ENCODE measurements at places on chromosomes 11 and 22.

- no peak for DNase-seq
Observed at GRCh38 chr22:31440681-31441080, 41.3 kb downstream of the DRG1 start.

DNA sequence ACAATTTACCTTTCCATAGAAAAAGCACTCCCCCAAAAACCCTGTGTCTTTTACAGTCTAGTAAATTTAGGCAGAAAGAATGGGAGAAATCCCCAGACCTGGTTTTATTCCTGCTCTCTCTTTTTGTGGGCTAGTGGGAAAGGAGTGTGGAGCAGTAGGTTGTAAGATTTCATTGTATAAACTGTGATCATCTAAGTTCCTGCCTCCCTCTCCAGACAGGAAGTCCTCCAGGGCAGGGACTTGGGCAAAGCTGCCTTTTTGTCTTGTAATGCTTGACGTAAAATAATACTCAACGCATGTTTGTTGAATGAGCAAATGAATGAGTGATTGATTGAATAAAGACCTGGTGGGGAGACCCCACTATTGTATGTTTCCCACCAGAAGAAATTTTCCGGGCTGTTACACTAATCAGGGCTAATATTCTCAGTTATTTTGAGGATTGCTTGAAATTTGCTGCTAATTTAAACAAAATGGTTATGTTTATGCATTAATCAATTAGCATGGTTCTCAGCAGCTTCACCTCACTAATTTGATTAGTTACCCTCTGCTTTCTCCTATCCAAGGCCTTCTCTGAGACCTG lies 36.3 kb downstream of the CSNK2A3 start:
- DNase-seq: no peak

- no peak for DNase-seq
Observed at GRCh38 chr11:132959693-132960092, 572.6 kb downstream of the OPCML start.

- DNase-seq: no peak
Observed at GRCh38 chr11:2538951-2539350, 94.1 kb downstream of the KCNQ1 start.

DNA sequence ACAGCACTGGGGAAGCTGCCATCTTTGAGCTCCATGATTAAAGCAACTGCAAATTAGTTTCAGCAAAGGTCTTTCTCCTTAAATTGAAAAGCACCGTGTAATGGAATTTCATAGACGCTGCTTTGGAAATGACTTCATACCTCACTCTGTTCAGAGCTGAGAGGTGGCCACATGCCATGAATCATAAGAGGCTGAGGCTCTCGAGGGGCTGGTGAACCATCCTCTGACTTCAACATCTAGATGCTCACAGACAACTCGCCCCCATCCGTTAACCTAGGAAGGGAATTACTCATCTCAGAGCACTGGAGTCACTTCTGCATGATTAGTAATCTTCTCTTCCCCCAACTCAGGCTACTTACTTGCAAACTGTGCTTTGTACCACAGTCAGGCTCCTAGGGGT lies 122.3 kb downstream of the RCN1 start:
- DNase-seq: peak; percentile 80

DNA sequence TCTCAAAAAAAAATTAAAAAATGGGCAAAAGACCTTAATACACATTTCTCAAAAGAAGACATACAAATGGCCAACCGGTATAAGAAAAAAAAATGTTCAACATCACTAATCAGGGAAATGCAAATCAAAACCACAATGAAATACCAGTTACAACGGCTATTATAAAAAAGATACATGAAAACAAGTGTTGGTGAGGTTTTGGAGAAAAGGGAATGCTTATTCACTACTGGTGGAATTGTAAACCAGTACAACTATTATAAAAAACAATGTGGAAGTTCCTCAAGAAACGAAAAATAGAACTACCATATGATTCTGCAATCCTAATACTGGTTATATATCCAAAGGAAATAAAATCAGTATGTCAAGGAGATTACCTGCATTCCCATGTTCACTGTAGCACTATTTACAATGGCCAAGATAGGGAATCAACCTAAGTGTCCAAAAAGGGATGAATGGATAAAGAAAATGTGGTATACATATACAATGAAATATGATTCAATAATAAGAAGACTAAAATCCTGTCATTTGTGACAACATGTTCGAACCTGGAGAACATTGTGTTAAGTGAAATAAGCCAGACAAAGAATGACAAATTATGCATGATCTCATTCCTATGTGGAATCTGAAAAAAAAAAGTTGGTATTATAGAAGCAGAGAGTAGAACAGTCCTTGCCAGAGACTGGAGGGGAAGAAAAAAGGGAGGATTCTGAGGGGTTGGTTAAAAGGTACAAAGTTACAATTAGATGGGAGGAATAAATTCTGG lies 256.9 kb upstream of the PITPNB start:
- no peak for DNase-seq

- peak; percentile 31 for DNase-seq
Observed at GRCh38 chr11:57214494-57214893, 22.6 kb downstream of the APLNR start.

DNA sequence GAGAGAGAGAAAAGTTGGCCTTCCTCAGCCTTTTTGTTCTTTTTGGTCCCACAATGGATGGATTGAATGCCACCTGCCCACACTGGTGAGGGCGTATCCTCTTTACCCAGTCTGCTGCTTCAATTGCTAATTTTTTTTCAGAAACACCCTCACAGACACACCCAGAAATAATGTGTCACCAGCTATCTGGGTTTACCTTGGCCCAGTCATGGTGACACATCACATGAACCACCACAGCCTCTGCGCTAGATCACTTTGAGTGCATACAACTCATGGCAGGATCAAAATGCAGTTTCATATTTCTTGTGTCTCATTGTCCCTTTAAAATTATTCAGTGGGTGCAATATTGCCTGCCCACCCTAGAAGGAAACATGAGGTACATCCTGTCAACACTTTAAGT lies 63.3 kb downstream of the ADAMTS15 start:
- DNase-seq: no peak

DNA sequence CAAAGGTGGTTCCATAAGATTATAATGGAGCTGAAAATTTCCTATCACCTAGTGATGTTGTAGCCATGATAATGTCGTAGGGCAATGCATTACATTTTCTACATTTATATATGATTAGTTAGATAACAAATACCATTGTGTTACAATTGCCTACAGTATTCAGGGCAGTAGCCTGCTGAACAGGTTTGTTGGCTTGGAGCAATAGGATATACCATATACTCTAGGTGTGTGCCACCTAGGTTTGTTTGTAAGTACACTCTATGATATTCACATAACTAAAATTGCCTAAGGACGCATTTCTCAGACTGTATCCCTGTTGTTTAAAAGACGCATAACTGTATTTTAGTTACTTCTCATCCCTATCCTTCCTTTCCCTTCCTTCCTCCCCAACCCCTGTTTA lies 13.6 kb downstream of the PLEKHB1 start:
- DNase-seq: no peak

GRCh38 chr22:46148336-46148735 lies 2.0 kb upstream of the PPARA start:
- DNase-seq: no peak

GRCh38 chr11:69245491-69246345 lies 48.2 kb upstream of the MYEOV start:
- DNase-seq: no peak

- DNase-seq: no peak
Observed at GRCh38 chr22:22341736-22342135, 97.2 kb downstream of the VPREB1 start.

DNA sequence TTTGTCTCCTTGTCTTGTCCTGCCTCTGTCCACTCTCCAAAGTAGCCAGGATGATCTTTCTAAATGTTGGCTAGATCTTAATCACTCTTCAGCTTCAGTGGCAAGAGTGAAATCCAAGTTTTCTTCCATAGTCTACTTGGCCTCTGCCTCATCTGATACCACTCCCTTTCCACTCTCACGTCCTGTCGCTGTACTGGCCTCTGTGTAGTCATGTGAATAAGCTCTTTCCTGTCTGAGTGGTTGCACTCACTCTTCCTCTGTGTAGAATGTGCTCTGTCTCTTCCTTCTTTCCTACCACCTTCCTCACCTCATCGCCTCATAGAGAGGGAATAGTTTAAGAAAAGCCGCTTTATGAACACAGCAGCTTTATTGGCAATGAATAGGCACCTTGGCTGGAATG lies 86.5 kb downstream of the WNT11 start:
- no peak for DNase-seq

GRCh38 chr22:20241579-20242392 lies 26.3 kb downstream of the RTN4R start:
- DNase-seq: no peak

DNA sequence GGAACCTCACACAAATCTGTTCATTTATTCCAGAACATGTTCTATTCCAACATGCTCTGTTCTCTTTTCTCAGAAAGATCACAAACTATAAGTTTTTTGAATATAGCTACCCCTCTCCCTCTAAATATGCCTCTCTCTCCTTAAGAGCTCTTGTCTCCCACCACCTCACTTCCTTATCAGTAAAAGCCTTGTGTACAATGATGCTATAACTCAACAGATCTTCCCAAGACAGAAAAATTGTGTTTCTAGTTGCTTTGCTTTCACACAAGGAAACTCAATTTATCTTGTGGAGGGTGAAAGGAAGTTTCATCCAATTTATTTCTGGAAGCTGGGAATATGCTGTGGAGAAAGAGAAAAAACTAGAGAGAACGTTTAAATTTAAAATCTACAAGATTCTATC lies 64.4 kb downstream of the FAM76B start:
- DNase-seq: no peak

GRCh38 chr11:62393061-62393611 lies 25.7 kb upstream of the SCGB1A1 start:
- DNase-seq: no peak

- DNase-seq: no peak
Observed at GRCh38 chr11:44876194-44876723, 74.4 kb downstream of the TP53I11 start.

- DNase-seq: peak; percentile 17
Observed at GRCh38 chr11:10450462-10451425, 4.3 kb upstream of the AMPD3 start.

DNA sequence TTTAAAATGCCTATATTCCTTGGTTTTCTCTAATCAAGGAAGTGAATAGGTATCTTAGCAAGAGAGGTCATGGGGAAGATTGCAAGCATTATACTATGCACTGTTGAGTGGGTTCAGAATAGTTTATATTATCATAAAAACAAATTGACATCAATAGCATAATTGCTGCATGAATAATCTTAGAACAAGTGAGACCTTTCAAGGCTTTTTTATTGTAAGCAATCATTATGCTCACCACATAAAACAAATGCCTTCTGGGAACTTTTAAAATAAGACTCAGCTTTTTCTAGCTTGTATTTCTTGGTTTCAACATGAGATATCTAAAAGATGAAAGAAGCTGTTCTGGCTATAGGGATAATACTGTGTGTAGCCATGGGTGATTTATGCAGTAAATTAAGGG lies 135.6 kb upstream of the ZC3H12C start:
- no peak for DNase-seq

GRCh38 chr11:88179141-88179540 lies 3.9 kb upstream of the RAB38 start:
- peak; percentile 94 for DNase-seq

GRCh38 chr11:73271936-73272679 lies at the start of gene P2RY6:
Gene P2RY6 (plus strand): TSS chr11:73272338. CDS start chr11:73296519, 24,181 bp downstream.
- no peak for DNase-seq

- peak; percentile 56 for DNase-seq
Observed at GRCh38 chr22:32265882-32266767, 11.0 kb upstream of the SLC5A4 start.

DNA sequence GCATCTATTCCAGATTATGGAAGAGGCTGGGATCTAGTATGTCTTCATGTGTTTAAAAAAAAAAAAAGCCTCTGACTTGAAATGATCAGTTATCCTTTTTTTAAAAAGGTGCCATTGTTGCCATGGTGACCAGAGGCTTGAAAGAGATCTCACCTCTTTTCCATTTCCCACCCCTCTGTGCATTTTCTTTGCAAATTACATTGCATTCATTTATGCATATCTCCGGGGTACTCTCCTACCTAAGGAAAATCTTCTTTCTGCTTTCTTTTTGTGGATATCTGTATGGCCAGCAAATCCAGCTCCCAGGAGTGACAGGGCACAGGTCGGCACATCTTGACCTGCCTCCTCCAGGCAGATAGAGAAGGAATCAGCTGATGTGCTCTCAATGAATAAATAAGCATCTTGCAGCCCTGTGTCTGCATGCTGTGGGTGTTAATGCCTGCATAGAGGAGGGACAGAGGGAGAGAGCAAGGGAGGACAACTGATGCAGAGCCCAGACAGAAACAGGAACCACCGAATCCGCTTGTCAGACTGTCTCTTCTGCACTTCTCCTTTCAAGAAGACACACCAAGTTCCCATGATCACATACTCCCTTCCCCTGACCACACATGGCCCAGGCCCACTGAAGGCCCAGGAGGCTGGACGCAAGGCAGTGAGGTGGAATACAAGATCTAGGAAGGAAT lies 50.9 kb downstream of the CWC15 start:
- no peak for DNase-seq

DNA sequence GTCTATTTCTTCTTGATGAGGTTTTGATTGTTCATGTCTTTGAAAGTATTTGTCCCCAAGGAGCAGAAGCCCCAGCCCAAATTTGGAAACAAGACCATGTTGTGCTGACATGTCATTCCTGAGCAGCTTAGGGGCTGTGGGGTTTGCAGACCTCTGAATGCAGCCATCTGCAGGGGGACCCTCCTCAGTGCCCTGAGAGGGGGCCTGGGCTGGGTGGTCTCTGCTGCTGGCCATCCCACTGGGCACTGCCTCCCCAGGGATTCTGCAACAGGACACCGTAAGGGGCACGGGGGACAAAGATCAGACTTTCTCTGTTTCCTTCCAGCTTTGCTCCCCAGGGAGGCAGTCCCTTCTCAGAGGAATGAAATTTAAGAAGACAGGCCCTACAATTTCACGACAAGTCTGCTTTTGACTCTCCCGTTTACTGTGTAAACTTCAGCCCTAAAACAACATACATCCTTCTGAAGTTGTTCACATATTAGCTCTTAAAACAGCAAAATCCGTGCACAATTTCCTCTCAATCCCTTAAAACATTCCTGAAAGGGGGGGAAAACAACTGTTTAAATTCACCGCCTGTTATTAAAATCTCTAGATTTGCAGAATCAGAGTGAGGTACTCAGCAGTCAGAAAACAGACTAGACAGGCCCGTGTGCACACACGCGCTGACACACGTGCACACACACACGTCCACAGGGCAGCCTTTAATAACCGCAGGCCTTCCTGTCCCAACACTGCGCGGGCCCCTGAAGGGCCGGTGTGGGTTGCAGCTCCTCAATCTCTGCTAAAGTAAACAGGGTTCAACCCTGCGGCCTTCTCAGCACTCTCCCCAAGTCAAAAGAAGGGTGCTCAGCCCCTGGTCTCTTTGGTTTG lies 109.8 kb downstream of the KCNQ1 start:
- no peak for DNase-seq
